ENCODE measurements at places on chromosomes 16 and 17.

- DNase-seq = no peak
These were observed 585 bp downstream of the MT2A start for GRCh38 chr16:56608876-56609462.

DNA sequence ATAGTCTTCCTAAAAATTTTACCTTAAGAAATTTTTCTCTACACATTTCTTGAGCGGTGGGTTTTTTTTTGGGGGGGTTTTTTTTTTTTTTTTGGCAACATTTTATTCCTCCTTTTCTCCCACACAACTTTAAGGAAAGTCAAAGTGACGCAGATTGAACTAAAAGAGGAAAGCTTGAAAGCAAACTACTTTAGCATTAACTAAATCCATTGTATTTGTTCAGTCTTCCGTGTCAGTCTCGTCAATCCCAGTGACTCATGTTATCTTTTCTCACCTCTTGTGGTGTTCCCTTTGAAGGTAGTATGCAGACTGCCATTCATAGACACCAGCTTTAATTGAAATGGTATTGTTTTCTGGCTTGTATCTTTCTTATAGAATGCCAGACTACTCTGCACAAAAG is 39.3 kb downstream of the TADA2A start:
- DNase-seq = no peak

- no peak for DNase-seq
These were observed 258.0 kb downstream of the PMP22 start for GRCh38 chr17:15007147-15007553.

DNA sequence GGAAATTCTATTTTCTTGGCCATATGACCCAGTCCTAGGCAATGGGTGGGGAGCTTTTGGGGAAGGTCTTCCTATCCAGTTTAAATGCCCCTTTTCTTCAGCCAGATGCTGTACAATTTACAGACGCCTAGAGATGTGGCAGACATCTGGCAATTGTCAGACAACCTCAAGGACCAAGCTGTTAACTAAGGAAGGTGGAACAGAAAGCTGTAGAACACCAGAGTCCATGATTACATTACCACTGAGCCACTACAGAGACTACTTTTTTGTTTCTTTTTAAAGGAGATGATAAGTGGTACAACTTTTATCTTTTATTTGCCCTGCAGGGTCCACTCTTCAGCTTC is 21.1 kb upstream of the CORO6 start:
- DNase-seq = no peak

DNA sequence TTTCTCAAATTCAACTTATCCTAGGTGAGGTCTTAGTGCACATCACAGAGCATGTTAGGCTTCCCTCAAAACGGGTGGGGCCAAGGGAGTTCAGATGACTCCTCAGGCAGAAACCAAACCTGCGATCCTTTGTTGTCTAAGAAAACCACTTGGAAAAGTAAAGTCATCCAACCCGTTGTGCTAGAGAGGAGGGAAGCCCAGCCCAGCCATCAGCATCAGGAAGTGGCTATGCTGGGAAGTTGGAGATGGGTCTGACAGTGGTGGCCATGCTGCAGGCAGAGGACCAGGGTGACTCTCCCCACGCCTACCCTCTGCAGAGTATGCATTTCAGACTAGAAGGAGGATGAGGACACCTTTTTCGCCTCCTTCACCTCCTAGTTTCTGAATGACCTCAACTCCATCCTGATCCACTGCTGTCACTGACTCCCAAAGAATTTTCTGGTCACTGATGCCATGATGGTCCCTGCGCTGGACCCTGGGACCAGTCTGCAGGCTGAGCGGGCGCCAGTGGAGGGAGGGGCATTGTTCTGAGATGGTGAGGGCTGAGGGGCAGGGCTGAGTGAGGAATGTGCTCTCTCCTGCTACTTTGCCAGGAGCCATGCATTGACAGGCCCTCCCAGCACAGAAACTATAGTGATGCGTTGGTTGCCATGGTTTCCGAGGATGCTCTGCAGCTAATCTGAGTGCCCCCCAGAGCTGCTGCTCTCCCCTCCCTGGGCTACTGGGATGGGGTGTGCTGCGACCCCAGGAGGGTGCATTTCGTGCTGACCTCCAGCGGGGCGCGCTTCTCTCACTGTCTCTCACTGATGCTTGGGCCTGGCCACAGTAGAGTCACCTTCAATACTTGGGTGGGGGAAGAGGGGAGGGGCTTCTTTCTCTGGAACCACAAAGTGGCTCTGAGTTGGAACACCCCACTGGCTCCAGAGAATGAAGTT is 20.4 kb downstream of the ALOX12B start:
- DNase-seq = no peak

GRCh38 chr17:6305613-6306360 is 129.1 kb downstream of the AIPL1 start:
- no peak for DNase-seq

DNA sequence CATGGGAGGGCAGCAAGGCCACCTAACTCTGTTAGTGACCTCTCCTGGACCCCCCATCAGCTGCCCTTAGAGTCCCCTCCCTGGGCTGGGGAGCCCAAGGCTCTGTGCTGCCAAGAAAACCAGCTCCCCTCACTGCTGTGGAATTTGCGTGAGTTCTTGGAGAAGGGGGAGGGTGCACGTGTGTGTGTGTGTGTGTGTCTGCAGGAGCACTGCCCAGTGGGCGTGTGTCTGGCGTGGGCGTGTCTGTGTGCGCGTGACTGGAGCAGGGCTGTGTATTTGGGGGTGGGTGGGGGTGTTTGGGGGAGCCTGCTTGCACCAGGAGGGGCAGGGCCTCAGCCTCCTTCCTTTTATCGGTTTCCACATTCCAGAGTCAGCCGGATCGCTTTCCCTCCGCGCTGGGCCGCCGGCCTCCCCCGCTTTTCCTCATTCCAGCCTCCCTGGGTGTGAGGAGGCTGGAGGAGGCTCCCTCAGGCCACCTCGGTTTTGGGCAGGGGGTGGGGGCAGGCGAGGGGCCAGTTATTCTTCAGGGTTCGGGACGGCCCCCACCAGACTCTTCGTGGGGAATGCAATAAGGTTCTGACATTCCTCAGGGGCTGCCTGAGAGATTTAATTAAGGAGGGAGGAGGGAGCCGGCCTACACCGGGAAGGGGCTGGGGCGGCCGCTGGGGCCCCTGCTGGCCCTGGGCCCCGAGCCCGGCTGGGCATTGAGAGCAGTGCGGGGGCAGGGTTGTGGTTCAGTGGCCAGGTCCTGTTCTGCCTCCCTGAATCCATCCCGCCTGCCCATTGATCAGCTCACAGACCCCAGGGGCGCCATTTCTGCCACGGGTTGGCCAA is 2.5 kb downstream of the VASN start:
- DNase-seq = no peak

DNA sequence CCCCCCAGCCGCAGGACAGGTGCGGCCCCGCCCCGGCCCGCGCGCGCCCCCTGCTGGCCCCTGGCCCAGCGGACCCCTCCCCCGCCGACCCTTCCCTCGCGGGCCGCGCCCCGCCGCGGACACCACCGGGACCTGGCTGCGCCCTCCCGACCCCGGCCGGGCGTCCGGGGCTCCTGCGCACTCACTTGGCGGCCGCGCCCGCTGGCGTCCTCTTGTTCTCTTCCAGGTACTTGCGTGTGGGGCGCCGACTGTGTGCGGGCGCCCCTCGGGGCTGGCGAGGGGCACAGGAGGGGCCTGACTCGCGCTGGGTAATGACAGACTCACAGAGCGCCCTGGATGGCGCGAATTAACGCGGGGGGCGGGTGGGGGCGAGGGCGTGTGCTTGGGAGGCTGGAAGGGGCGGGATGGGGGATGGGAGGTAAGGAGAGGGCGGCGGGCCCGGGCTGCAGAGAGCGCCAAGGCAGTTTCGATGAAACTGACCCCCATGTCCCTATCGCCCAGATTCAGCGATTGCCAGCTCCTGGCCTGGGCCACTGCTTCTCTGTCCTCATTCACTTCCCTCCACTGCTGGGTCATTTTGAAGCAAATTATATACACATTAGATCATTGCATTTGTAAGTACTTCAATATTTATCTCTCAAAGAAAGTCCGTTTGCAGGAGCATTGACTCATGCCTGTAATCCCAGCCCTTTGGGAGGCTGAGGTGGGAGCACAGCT is 445 bp upstream of the DBNDD1 start:
- no peak for DNase-seq

DNA sequence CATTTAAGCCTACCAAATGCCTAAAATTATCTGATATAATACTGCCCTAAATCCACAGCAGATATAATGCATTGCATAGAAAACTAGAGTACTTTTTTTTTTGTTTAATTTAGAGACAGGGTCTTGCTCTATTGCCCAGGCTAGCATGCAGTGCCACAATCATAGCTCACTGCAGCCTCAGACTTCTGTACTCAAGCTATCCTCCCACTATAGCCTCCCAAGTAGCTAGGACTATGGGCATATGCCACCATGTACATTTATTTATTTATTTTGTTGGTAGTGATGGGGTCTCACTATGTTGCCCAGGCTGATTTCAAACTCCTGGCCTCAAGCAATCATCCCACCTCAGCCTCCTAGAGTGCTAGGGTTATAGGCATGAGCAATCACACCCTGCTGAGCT is 20.0 kb downstream of the BRCA1 start:
- DNase-seq = no peak

GRCh38 chr17:18925187-18925586 is 26.8 kb upstream of the SLC5A10 start:
- no peak for DNase-seq

GRCh38 chr16:15641753-15642556 is 999 bp downstream of the MARF1 start:
- no peak for DNase-seq

- no peak for DNase-seq
These were observed 12.4 kb upstream of the ZNF469 start for GRCh38 chr16:88370365-88370764.

- no peak for DNase-seq
These were observed 8.1 kb downstream of the TMEM235 start for GRCh38 chr17:78239489-78239931.

DNA sequence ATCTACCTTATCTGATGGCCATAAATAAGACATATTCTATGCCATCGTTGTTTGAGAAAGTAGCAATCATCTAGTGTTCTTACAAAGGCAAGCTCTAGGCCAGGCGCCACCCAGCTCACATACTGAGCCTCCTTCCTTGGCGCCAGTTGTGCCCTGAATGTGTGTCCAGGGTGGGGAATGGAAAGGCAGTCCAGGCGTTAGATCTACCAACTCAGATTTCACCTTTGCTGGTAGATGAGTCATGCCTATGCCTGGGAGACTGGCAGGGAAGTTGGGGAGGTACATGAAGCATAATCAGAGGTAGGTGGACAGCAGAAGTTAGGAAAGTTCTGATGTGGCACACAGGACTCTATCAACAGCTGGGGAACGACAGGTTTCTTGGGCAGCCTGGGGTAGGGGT is 23.6 kb downstream of the SDR42E1 start:
- no peak for DNase-seq

- DNase-seq = no peak
These were observed 538 bp upstream of the RAPGEFL1 start for GRCh38 chr17:40176754-40177110.

- DNase-seq = no peak
These were observed 502 bp downstream of the SMPD3 start for GRCh38 chr16:68447653-68448359.

DNA sequence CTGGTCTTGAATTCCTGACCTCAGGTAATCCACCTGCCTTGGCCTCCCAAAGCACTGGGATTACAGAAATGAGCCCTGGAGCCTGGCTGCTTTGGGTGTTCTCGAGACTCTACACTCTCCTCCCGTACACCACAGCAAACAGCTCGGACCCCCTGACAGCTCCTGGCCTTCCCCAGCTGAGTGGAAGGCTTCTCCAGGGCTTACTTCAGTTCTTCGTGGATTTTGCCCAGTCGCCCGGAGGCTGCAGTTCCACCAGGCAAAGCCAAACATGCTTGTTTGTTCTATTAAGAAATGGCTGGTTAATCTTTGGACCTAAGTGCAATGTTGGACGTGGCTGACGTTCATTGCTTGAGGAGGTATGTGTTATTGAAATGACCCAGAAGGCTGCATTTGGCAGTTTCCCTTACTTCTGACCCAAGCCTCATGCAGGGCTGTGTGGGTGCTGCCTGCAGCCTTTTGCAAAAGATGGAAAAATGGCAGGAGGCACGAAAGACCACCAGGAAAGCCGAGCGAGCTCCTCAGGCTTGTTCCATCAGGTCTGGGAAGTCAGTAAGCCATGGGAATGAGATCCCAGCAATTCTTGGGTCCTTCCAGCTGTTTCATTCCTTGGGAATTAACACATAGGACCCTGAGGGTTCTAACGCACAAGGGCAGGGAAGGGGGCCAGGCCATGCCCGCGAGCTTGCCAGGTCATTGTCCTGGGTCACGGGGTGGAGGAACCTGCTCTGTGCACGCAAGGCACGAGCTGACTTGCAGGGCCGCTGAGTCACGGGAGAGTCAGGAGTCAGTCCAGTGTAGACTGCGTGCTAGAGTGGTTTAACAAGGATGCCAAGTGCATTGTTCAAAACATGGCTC is 23.9 kb upstream of the KLHDC4 start:
- no peak for DNase-seq

- no peak for DNase-seq
These were observed 684 bp upstream of the NUDT16L1 start for GRCh38 chr16:4692460-4693295.
